ENCODE measurements at places on chromosomes 7 and 10.

- DNase-seq = no peak
Observed at GRCh38 chr7:100221231-100221718, 1.5 kb downstream of the PVRIG start.

GRCh38 chr7:82675396-82675795 is 231.8 kb upstream of the CACNA2D1 start:
- no peak for DNase-seq

DNA sequence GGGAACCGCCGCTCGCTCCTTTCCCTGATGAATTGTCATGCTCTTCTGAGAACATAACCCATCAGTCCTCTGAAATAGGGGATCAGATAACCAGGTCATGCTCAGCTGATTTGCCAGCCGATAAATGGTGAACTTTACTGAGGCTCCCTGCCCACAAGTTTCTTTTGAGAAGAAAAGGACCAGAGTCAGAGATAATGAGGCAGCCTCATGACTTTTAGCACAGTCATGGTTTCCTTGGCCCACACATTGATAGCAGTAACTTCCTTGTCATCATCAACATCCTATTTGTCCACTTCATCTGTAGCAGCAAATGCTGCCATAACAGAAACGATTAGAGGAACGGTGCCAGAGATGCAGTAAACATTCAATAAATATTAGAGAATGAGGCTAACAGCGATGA is 509.0 kb downstream of the GATA3 start:
- DNase-seq = no peak

GRCh38 chr10:131744346-131744745 is 156.5 kb upstream of the PPP2R2D start:
- DNase-seq = no peak

GRCh38 chr7:158282461-158283001 is 305.1 kb downstream of the PTPRN2 start:
- DNase-seq = no peak

GRCh38 chr7:51318001-51318400 is 1.4 kb upstream of the COBL start:
- no peak for DNase-seq

GRCh38 chr10:108736111-108736510 is 1187.2 kb downstream of the XPNPEP1 start:
- DNase-seq = no peak

- DNase-seq = no peak
Observed at GRCh38 chr7:47537716-47538675, 43.9 kb downstream of the TNS3 start.

- DNase-seq = no peak
Observed at GRCh38 chr7:49295146-49295545, 370.8 kb downstream of the CDC14C start.

- DNase-seq = no peak
Observed at GRCh38 chr10:28638392-28638791, 38.9 kb upstream of the BAMBI start.

DNA sequence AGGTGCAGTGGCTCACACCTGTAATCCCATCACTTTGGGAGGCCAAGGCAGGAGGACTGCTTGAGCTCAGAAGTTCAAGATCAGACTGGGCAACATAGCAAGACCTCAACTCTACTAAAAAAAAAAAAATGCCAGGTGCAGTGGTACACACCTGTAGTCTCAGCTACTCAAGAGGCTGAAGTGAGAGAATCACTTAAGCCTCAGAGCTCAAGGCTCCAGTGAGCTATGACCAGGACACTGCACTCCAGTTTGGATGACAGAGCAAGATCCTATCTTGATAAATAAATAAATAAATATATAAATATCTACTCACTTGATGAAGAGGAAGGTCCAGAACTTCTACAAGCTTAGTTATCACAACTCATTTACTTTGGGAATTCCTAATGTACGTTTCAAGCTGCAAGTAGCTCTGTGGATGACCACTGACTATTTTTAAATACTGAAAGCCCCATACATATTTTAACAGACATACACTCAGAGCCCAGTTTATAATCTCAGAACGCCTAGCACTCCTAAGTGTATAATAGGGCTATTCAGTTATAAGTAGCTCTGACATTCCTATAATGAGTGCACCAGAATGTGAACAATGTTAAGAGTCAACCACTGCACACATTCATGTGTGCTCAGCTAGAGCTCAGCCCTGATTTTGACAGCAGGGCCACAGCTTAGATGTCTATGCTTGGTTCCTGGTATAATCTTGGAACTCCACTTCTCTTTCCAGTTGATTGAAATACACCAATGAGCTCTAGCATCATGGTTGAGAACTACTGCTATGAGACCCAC is 119.1 kb downstream of the CUBN start:
- no peak for DNase-seq

- no peak for DNase-seq
Observed at GRCh38 chr10:33234831-33235237, 99.6 kb downstream of the NRP1 start.

GRCh38 chr10:110704070-110704469 is 59.9 kb downstream of the RBM20 start:
- no peak for DNase-seq

GRCh38 chr7:137820677-137821420 is 25.9 kb downstream of the DGKI start:
- DNase-seq = no peak

- peak; percentile 44 for DNase-seq
Observed at GRCh38 chr7:70951271-70951962, 180.5 kb upstream of the GALNT17 start.

DNA sequence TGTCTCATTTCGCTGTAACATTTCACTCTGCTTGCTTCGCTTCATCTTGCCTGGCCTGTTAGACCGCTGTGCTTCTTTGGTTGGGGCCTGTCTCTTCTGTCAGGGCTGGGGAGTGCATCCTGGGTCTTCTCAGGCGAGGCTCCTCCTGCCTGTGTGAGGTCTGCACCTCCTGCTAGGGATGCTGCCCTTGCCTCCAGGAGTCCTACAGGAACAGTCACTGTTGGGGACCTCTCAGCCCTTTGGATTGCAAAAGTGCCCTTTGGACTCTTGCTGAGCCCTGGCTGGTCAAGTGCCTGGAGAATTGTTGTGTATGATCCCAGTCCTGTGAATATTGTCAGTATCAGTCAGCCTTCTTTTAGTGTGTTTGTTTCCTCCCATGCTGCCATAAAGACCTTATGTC is 84.1 kb downstream of the MDFIC start:
- peak; percentile 69 for DNase-seq

- DNase-seq = no peak
Observed at GRCh38 chr7:108324053-108325038, 131.9 kb downstream of the NRCAM start.

DNA sequence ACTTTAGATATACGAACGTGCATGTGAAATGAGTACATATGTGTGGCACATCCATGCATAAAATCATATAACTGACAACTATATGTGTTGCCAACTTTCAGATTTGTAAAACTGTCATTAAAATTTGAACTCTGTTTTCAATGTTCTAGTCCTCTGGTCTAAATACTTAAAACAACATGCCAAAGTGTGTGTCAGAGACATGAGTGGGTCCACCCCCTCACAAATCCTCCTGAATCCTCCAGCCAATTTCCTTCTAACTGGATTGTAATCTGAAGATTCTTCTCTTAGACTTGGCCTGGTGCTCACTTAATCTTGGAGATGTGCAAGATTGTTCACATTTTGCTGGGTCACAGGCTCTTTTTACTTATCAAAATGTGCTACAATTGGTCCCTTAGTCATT is 184.1 kb downstream of the RELN start:
- DNase-seq = no peak

DNA sequence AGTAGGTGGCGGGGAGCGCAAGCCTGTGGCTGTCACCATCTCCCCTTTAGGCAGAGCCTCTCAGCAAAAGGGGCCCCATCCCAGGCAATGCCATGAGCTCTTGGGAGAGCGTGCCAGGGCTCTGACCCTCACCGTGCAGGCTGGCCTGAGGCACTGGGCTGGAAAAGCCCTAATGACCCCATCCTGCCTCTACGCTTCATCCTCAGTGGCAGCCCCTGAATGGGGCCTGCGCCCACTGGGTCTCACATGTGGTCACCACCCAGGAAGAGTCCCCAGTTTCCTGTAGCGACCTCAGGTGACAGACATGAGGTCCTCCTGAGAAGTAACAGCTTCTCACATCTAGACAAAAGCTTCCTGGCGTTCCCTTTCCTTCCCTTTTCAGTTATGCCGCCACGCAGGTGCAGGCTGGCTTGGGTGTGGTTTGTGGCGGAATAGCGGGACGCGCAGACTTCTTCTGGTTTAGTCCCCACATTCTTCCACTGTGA is 59.2 kb downstream of the CLEC2L start:
- DNase-seq = no peak

DNA sequence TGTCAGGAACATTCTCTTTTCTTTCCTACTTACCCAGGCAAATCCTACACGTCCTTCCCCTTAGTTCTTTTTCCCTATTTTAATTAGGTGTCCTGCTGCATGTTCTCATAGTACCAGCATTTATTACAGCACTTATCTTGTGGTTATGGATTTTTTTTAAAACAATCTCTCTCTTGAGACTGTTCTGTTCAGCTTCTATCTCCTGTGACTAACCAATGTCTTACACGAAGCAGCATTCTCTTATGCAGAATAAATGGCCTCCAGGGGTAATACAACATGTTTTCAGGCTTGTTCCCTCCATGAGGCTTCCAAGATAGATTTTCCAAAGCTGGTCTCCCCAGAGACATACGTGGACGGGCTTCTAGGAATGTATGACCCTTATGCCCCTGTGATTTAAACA is 1096.1 kb upstream of the CELF2 start:
- no peak for DNase-seq

DNA sequence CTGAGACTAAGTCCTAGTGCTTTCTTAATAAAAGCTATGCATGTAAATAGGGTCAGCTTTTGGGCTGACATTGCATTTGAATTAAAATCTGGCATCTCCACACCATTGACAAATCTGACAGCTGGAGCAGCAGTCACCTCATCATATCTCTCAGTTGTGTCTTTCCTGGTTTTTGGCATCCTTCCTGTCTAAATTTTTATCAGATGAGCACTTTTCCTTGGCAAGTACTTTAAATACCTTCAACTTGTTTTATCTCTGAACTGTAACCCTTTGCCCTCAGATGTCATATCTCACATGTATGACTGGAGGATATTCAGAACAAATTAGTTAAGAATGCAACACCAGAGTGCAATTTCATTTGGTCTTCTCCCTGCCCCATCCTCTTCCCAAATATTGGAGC is 1066.2 kb downstream of the LRMDA start:
- no peak for DNase-seq

DNA sequence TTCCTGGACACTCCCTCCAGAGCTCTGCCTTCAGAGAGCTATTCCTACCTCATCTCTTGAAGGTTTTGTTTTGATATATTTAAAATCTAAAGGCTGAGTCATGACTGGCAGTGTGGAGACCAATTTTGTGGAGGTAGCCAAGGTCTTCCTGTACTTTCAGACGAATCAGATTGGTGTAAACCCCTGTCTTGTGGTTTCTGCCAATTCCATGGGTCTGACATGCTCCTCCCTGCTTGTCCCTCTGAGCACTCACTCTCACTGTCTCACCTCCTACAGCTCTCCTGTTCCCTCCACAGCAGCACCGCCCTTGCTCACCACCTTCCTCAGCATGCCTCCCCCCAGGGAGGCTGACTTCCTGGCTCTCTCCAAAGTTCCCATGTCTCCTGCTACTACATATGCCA is 179.8 kb downstream of the NPSR1 start:
- DNase-seq = no peak

DNA sequence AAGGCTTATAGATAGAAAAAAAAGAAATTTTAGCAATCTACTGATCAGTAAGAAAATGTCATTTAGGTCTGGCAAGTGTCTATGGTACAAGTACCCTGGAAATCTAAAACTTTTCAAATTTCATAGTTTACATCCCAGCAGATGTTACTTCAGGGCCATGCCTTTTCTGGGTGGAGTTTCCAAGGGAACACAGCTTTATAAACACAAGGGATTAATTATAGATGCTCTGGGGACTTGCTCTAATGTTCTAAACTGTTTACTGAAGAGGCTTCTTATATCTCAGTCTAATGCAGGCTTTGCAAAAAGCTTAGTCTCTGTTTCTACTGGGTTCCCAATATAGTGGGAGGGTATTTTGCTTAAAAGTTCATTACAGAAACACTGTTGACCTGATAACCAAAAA is 3.1 kb downstream of the CD36 start:
- no peak for DNase-seq

All from H1 (cell line).